Fibroblast of villous mesenchyme (primary cell): ENCODE measurements at places on chromosomes 3 and 15. TPM values are rescaled to one million over a fixed set of nuclear protein-coding genes. Genes with fewer than 3 reads are reported as not detected.

The GPX1 gene
- total RNA-seq, result 198 and 272 TPM in 2 replicates

The NMB gene
- total RNA-seq, result 1.7 and 1.9 TPM in 2 replicates

The ANKRD34C gene
- under 0.01 TPM in 1 of 2 replicates, not detected in the other for total RNA-seq

The GRK7 gene
- under 0.01 TPM in 1 of 2 replicates, not detected in the other for total RNA-seq

The C3orf49 gene
- not detected in 2 replicates for total RNA-seq
